ENCODE measurements at places on chromosomes 3 and 15. TPM values are rescaled to one million over a fixed set of nuclear protein-coding genes. Genes with fewer than 3 reads are reported as not detected.

Gene FBLN2
- 2.6 TPM for total RNA-seq

Gene PDZRN3
- total RNA-seq = not detected

Gene PLSCR2
- total RNA-seq = not detected

Gene RASL12
- total RNA-seq = not detected

Gene RNF7
- 61.2 TPM for total RNA-seq

Gene LAMB2
- 0.29 TPM for total RNA-seq

Gene SPINK8
- total RNA-seq = not detected

Gene SCAMP2
- total RNA-seq = 105 TPM

Gene ACTC1
- not detected for total RNA-seq
